SK-N-SH (cell line): ENCODE measurements at places on chromosomes 1 and 21.
A peak's percentile ranks its signal among the peaks of the same experiment; 100 is the strongest.

GRCh38 chr1:223212441-223212840 is 69.4 kb upstream of the TLR5 start:
- DNase-seq, result no peak

GRCh38 chr1:180482425-180483275 is 19.7 kb downstream of the ACBD6 start:
- DNase-seq, result peak; percentile 37

GRCh38 chr1:93554883-93555872 is 107.3 kb downstream of the FNBP1L start:
- no peak for DNase-seq

DNA sequence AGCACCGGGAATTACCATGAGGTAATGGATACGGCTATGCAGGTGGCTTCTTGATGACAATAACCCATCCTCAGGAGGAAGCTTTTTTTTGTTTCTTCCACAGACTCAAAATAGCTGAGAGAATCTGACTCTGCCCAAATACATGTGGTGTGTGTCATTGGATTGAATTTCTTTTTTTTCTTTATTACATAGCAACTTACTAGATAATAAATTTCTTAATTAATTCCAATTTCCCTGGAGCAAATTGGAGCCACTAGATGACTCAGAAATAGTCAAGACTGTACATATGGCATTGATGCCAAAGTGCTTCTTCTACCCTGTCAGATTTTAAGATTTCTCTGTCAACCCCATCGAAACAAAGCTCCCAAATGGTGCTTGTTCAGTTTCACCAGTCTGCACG is 42.7 kb downstream of the L1TD1 start:
- DNase-seq, result no peak

DNA sequence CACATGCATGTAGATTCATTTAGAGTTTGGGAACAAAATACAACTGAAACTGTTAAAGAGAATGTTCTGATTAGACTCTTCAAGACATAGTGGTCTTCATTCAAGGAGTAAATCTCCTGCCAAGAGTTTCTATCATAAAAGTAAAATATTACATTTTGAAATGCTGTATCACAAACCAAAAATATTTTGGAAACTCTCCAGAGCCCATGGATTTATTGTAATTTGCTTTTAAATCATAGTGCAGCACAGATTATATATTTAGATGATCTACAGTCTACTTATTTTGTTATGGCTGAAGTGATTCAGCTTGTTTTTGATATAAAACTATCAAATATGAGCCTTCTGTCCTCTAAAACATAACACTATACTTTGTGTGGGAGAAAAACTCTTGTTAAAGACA is 105.3 kb downstream of the DISP1 start:
- no peak for DNase-seq

DNA sequence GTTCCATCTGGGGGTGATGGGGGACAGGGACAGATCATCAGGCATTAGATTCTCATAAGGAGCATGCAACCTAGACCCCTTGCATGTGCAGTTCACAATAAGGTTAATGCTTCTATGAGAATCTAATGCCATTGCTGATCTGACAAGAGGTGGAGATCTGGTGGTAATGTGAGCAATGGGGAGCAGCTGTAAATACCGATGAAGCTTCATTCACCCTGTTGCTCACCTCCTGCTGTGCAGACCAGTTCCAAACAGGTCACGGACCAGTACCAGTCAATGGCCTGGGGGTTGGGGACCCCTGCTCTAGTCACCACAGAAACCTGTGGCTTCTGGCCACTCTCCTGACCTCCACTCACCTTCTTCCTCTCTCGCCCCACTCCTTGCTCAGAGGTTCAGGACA is 229.9 kb downstream of the PTPRU start:
- no peak for DNase-seq

GRCh38 chr1:92949937-92950817 is 11.1 kb downstream of the DIPK1A start:
- no peak for DNase-seq

- DNase-seq, result peak; percentile 6
Measured at GRCh38 chr1:71785000-71785399, 497.3 kb downstream of the NEGR1 start.

GRCh38 chr1:47487850-47488450 is 50.1 kb downstream of the FOXD2 start:
- no peak for DNase-seq

DNA sequence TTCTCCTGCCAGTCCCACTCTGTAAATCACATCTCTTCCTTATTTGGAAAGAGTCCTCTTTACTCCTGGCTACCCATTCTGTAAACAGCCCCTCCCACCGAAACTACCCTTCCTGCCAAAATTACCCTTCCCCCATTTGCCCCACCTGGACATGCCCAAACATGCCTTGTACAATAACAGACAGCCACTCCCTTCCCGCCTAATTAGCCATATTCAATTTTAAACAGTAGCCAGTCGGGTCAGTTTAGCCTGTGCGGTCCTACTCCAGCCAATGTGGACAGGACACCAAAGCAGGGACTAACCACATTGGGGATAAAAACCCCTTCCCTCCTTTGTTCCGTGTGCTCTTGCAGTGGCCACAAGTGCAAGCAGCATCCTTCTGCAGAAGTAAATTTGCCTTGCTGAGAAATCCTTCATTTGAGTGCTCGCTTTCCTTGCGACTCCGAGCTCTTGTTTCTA is 56.3 kb upstream of the MAP10 start:
- no peak for DNase-seq

DNA sequence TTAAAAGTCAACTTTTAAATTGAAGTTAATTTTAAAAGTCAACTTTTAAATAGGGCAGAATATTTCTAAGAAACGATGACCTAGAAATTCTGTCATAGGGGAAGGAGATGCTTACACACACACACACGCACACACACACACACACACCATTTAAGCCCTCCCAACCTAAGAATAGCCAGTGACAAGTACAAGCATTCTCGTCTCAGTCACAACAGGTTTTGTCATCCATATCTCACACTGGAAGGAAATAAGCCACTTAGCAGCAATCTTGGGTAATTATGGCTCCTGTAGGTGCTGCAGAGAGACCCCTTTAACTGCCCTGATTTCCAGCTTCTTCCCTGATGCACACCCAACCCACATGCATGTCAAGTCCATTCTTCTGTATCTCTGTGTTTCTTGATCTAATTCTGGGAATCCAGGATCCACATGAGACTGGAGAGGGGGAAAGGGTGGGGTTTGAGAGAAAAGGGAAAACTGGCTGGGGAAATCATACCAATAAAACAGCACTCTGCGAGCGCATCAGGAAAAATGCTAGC is 338.1 kb downstream of the PAPPA2 start:
- DNase-seq, result no peak

DNA sequence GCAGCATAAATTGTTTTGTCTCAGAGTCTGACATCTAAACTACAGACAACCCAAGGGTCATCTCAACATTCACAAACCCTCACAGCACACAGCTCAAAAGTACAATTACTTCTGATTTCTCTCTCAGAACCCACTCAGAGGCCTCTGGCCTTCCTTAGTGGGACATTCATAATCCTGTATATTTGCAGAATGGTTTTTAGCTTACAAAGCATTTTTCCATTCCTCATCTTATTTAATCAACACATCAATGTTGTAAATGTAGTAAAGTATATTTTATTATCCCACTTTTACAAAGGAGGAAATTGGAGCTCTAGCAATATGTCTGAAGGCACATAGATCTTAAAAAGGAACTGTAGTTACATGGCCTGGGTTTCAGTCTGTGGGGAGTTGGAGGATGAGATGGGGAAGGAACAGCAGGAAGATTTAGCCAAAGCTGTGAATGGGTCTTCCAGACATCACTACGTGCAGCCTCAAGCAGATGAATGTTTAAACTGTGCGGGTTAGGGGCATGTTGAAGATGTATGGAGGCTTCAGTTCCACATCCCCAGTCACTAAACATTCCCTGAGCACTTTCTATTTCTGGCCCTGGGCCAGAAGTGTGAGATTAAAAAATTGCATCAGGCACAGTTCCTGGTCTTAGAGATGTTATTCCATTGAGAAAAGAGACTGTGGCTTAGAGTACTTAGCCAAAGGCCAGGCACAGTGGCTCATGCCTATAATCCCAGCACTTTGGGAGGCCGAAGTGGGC is 13.3 kb downstream of the AKNAD1 start:
- DNase-seq, result no peak

DNA sequence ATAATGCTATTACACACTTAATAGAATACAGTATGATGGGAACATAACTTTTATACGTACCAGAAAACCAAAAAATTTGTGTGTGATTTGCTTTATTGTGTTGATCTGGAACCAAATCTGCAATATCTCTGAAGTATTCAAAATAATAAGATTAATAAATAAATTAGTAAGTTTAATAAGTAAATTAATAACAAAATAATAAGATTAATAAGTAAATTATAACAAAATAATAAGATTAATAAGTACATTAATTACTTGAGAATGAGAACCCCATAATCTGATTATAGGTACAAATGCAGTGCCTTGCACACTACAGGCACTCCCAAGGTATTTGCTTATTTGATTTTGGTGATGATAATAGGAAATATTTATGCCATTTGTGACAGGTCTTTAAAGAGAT is 267.4 kb downstream of the ZNF326 start:
- no peak for DNase-seq

- no peak for DNase-seq
Measured at GRCh38 chr1:44696101-44696500, 21.6 kb downstream of the ARMH1 start.

DNA sequence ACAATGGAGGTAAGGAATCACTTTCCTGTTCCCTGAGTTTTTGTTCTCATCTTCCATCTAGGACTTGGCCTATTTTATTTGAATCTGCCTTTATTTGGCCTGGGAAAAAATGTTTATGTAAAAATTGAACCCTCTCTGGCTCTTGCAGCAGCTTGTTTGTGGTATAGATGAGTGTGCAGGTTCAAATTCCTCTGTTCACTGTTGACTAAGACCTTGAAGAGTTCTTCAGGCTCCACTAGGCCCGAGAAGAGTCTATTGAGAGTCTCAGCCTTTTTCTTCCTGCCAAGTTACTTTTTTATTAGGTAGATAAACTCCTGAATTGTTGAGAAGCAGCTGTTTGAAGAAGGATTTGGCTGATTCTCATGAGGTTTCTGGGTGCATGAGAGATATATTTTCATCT is 248.8 kb upstream of the ADGRL2 start:
- no peak for DNase-seq

DNA sequence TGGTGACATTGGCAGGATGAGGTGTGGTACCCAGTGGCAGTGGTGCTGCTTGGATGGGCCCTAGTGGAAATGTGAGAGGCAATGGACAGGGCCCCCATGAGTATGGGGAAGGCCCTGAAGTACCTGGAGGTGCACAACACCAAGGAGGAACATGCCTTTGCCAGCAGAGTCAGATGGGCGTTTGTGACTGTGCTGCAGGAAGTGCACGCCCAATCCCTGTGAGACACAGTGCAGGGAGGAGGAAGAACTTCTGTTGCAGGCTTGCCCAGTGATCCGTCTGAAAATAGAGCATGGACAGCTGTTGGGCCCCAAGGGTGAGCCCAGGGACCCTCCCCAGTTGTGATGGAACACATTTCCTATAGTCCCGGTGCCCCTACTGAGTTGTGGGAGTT is 42.7 kb downstream of the GJA5 start:
- DNase-seq, result no peak

GRCh38 chr1:4177425-4178150 is 277.5 kb upstream of the C1orf174 start:
- DNase-seq, result no peak

DNA sequence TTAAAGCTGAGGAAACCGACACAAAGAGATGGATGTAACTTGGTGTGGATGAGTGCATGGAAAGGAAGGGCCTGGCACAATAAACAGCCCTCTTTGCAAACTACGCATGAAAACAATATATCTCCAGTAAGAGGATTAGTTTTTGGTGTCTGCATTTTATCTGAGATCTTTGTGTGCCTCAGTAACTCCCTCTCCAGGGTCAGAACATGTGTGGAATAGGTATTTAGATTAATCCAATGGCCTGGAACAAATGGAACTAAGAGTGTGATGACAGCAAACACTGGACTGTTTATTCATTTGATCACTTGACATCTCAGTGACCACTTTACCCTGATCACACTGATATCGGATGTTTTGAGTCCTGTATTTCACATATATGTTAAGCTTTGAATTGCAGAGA is 45.3 kb downstream of the AKNAD1 start:
- DNase-seq, result no peak

DNA sequence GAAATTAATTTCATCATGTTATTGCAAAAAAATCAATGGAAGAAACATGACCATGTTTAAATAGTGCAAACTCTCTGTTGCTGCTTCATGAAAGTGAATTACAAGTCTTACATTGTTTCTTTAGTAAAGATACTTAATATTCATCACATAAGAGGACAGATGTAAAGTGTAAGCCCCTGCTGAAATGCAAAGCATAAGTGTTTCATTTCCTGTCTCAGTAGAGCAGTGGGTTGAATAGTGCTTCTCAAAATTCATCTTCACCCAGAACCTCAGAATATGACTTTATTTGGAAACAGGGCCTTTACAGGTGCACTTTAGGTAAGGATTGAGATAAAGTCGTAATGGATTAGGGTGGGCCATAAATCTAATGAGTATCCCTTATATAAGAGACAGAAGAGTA is 738.4 kb upstream of the RGS18 start:
- DNase-seq, result no peak

DNA sequence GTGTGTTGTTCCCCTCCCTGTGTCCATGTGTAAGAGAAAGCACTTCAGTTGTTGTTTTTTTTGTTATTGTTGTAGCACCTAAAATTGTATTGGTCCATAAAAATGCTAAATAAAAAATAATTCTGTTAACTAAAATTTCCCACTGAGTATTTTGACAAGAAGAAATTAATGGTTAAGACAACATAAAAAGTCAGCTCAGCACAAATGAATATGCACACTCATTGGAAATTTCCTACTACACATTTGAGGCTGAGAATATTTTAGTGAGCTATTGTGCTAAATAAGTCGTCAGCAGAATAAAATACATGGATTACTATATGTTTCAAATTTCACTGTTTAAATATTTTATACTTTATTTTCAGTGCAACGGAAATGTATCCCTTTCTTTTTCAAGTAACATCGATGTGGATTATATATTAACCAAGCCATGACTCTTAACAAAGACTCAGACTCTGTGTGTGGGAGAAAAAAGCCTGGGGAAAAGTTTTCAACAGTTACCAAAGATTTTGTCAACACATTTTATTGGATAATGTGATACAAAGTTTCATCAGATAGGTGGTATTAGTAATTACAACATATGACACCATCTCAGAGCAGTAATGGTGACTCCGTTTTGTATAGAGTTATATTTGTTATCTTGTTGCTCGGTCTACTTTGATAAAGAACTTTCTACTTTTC is 63.4 kb downstream of the LYPLAL1 start:
- no peak for DNase-seq

DNA sequence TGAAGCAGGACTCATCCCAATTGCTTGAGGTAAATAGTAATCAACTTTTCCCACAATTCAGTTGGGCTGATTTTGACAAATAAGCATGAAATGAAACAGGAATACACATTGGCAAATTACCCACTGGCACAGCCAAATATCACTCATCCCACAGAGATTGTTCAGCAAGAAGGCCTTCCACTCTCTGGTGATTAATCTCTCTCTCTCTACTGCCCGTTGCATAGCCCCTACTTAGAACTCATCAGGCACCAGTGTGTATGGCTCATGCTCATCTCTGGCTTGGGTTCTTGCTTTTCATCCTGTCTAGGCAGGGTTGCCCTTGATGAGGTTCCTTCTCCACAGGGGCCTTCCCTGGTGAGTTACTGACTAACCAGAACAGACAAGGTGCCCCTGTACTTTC is 1.1 kb downstream of the BSDC1 start:
- no peak for DNase-seq
